ENCODE measurements at places on chromosomes 2 and 18. TPM values are rescaled to one million over a fixed set of nuclear protein-coding genes. Genes with fewer than 3 reads are reported as not detected.

GRCh38 chr18:44805643-44806042, 125.0 kb downstream of the SETBP1 start:
- no peak for DNase-seq

GRCh38 chr2:5374762-5375161, 317.4 kb upstream of the SOX11 start:
- DNase-seq: no peak

- no peak for DNase-seq
These were observed 32.4 kb downstream of the RALB start for GRCh38 chr2:120285056-120285455.

- DNase-seq: no peak
These were observed 50.2 kb upstream of the DTNA start for GRCh38 chr18:34659579-34660517.

DNA sequence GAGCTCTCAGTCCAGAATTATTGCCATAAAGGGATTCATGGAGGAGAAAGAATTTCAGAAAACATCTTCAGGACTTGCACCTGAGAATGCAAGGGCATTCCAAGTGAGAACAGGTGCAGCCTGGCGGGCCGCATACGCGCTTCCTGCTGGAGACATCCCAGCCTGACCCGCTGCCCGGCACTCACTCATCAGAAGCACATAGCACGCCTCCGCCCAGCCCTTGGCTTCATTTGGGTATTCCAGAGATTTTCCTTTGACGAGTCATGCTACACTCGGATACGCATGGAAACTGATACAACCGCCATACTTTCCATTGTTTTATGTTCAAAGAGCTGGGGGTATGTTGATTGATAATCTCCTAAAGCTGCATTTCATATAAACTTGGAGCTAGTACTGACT, 228.0 kb upstream of the ID2 start:
- DNase-seq: no peak

- no peak for DNase-seq
These were observed 444.4 kb upstream of the HNRNPA3 start for GRCh38 chr2:176768185-176768584.

GRCh38 chr2:239466061-239466754, 65.4 kb upstream of the HDAC4 start:
- no peak for DNase-seq

DNA sequence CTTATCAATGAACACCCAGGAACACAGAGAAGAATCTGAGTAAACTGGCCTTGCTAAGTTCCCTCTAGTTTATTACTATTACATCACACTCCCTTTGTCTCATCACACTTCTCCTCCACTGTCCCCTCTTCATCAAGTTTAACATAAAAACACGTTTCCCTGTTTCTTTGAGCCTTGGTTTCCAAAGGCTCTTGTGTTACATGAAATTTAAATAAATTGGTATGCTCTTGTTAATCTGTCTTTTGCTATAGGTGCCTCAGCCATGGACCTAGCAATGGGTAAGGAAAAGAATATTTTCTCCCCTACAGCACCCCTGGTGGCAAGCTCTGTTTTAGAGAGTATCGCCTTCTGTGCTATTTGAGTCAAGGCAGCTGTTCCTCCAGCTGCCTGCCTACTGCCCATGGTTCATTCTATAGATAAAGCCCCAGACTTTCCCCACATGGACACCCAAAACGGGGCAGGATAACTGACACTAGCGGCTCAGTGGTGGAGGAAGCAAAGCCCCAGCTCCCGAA, 31.8 kb downstream of the TGIF1 start:
- no peak for DNase-seq

GRCh38 chr2:11746807-11747459, 501 bp downstream of the LPIN1 start:
- no peak for DNase-seq

The ABCG5 gene
- not detected for total RNA-seq

The KCNG2 gene
- not detected for total RNA-seq

The RESP18 gene
- not detected for total RNA-seq

The FAM117B gene
- total RNA-seq: 40.0 TPM

The NDUFAF7 gene
- total RNA-seq: 26.0 TPM

Measured in CD8-positive, alpha-beta T cell (primary cell).